Esophagus muscularis mucosa (tissue), 4 donors: ENCODE measurements at places on chromosomes 16 and 17. TPM values are rescaled to one million over a fixed set of nuclear protein-coding genes. Genes with fewer than 3 reads are reported as not detected.

DNA sequence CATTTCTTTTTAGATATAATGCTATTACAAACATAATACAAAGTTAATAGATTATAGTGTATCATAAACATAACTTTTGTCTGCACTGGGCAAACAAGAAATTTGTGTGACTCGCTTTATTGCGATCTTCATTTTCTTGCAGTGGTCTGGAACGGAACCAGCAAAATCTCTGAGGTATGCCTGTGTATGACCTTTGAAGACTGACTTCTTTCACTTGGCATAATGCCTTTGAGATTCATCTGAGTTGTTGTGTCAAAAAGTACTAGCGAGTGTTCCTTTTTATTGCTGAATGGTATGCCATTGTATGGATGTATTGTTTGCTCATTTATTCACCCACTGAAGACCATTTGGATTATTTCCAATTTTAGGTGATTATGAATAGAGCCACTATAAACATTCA is 69.2 kb downstream of the TANC2 start:
- DNase-seq: no peak

CACNG5 gene
- not detected for total RNA-seq

CD300LB gene
- 0.17 TPM for total RNA-seq

DNA sequence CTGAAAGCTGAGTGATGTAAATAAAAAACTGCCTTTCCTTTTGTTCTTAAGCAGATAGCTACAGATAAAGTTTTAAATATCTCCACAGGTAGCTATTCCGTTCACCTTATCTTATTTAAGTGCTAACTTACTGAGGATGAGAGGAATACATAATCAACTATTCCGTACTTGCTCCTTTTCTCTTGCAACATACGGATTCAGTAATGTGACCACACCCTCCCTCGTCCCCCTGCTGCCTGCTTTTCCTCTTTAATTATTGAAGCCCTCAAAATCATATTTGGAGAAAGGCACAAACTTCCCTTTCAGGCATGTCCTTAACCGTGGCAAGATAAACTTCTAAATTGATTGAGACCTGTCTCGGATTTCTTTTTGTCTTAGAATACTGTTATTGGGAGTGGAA is 101.4 kb downstream of the MAP2K4 start:
- DNase-seq: no peak

DNA sequence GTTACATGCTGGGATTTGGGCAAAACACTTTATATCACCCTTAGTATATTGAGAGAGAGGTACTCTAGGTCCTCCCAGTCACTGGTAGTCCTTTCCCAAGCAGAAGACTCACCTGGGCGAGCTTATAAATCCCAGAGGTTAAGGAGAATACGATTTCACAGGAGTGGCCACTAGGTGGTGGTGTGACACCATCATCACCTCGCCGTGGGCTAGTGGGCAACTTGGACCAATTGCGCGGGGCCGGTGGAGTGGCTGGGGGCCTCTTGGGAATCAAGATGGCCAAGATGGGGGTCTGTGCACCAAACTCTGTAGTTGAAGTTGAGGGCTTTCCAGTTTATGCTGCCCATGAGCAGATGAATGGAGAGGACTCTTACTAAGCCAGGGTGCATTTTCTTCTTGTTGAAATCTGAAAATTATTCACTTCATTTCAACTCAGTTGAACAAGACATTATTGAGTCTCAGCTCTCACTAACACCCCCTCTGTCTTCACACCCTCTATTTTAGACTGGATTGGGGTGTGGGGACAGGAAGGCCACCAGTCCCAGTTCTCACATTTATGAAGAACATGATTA is 38.2 kb upstream of the PIRT start:
- DNase-seq: no peak

DNA sequence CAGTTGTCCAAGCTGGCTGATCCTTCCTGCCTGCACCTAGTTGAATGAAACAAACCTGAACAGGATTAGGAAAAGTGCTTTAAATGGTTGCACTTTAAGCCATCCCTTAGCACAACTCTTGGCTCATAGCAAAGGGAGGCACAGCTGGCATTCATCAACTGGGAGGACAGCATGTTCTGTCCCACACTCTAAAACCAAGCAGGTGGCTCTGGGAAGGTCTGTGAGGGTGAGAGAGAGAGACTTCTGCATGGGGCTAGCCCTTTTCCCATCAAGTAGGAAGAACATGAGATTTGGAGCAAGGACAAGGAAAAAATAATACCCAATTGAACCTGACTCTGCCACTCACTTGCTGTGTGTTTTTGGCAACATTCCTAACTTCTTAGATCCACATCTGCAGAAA is 140.9 kb upstream of the CCL2 start:
- DNase-seq: peak; percentile 78

GRCh38 chr16:81310045-81310644 is 4.6 kb upstream of the GAN start:
- DNase-seq: no peak

GRCh38 chr16:70682239-70683145 is 3.4 kb downstream of the MTSS2 start:
- DNase-seq: no peak

- no peak for DNase-seq
These were observed 23.0 kb downstream of the NAGPA start for GRCh38 chr16:5010576-5011329.

GRCh38 chr17:47864791-47865216 is 13.8 kb upstream of the SP6 start:
- DNase-seq: no peak

LGALS9B gene
- not detected for total RNA-seq

HBA2 gene
- total RNA-seq: 230 TPM

- DNase-seq: no peak
These were observed 63.9 kb upstream of the DNAJA2 start for GRCh38 chr16:47037396-47037745.

MGAT5B gene
- under 0.01 TPM for total RNA-seq

- no peak for DNase-seq
These were observed 7.3 kb downstream of the TEX2 start for GRCh38 chr17:64255764-64256163.

KRTAP4-1 gene
- total RNA-seq: not detected

DNA sequence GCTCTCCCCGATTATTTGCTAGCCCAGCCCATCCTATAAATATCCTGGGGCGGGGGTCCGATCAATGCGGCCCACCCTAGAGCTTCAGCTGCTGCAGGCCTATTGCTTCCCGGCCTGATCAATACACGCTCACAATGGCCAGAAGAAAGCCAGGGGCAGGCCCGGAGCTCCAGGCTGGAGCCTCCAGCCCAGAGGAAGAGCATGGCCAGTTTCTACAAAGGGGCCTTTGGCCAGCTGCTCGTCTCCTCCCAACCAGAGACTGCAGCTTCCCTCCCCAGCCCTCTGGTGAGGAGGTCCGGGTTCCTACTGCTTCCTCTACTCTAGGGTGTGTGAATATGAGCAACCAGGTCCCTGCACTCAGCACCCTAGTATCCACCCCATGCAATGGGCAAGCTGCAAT is 36.7 kb downstream of the SALL1 start:
- no peak for DNase-seq

RGS9 gene
- 35.3 TPM for total RNA-seq

GRCh38 chr16:31267332-31268032 is 7.7 kb downstream of the ITGAM start:
- no peak for DNase-seq

DNA sequence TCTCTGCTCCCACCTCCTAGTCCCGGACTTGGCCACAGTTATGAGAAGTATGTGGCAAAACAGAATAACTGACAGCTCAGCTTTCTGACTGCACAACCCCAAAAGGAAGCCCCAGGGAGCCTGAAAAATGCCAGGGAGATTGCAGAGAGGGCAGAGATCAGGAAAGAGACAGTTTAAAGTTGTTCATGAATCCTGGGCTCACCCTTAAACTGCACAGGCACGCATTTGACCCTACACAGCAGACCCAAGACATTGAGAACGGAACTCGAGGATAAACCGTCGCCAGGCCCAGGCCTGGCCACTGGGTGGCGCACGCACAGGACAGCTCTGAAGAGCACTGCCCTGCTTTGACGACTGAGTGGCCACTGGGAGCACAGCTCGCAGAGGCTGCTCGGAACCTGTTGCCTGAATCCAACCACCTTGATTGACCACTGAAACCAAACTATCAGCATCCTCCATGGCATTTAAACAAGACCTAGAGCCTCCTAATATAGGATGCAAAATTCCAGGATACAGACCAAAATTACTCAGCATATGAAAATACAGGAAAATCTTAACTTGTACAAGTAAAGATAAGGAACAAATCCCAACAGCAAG is 114.0 kb downstream of the C16orf95 start:
- DNase-seq: no peak

GRCh38 chr16:1264345-1265089 is 8.6 kb downstream of the TPSD1 start:
- no peak for DNase-seq

AKTIP gene
- total RNA-seq: 52.8 TPM

GRCh38 chr16:84007965-84008364 is 34.6 kb downstream of the SLC38A8 start:
- no peak for DNase-seq

DNA sequence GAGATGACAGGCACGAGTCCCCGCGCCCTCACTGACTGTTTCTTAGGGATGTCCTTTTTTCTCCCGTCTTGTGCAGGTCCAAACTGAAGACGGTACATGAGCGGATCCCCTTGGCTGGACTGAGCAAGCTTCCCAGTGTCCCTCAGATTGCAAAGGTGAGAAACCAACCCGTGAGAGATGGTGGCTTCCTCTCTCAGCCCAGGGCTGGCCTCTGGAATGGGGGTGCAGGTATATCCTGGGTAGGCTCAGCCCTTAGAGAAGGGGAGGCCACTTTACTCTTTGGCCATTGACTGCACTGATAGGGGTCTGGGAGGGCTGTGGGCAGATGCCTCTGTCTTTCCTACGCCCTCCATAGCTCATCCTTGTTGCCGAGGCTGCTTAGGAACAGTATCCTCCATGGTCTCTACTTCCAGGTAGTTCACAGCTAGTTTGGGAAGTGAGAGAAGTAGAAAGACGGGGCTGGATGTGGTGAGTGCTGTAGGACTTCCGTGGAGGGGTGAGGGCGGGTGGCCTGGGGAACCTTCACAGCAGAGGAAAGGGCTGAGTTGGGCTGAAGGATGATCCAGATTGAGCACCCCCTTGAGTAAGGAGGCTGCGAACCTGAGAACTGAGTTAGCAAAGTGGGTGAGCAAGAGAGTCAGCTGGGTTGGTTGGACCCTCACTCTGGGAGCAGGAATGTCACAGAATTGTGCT is 83.0 kb downstream of the OR1D5 start:
- DNase-seq: peak; percentile 68

DNA sequence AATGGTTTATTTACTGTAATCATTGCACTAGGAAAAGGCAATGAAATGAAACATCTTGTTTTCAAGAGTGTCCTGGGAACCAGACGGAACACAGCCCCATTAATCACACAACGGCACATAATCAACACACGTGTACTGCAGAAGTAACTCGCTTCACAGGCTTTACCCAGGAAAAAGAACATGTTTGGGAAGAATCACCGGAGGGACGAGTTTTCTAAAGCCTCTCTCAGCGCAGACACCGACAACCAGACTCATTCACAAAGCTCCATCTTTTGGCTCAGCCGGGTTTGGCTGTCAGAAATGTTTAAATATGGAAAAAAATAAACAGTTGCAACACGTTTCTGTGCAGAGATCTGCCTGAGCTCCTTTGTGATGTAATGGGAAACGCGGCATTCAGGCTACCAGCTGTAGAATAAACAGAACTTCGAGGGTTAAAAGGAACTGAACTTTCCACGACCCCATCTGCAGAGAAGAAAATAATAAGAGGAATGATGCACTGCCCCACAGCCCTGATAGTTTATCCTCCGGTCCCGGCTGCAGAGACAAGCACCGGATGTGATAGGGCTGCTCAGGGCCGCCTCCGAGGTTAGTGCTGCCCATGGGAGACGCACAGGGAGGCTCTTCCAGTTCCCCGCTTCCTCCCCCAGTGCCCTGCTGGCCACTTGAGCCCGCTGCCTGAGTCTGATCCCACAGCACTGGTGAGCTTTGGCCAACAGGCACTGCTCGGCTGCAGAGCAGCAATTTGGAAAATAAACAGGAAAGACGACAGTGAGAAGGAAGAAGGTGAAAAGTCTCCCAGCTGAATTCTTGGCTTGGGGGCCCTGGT is 119.8 kb downstream of the HIC1 start:
- no peak for DNase-seq

MYO1D gene
- total RNA-seq: 30.3 TPM

STX1B gene
- 2.3 TPM for total RNA-seq

KLHL10 gene
- 2.8 TPM for total RNA-seq

DNA sequence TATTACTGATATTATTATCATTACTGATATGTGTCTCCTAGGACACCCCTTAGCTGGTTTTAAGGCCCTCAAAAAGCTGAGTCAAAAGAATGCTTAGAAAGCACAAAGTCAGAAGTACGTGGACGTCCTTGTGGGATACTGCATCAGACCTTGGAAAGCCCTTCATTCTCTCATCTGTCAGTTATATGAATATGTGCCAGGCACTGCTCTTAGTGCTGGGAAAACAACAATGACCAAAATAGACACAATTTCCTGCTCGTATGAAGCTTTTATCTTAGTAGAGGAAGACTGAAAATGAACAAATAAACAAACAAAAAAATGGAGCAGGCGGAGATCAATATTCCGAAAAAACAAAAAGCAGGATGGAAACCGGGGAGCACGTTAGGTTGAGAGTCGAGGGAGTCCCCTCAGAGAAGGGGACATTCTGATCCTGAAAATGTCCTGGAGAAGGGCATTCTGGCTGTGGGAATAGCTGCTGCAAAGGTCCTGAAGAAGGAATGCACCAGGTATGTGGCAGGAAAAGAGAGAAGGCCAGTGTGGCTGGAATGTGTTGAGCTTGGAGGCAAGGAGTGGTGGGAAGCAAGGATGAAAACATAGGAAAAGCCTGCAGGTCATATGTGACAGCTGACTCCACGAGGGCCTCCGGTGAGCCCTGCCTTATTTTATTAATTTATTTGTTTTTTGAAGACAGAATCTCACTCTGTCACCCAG is 15.5 kb upstream of the TMEM94 start:
- DNase-seq: no peak

GRCh38 chr16:17887963-17888362 is 417.2 kb upstream of the XYLT1 start:
- peak; percentile 8 for DNase-seq

AGRP gene
- total RNA-seq: not detected
